ENCODE measurements at places on chromosomes 3 and 15. TPM values are rescaled to one million over a fixed set of nuclear protein-coding genes. Genes with fewer than 3 reads are reported as not detected.

GRCh38 chr3:14594234-14594633 lies 54.1 kb upstream of the GRIP2 start:
- no peak for DNase-seq

DNA sequence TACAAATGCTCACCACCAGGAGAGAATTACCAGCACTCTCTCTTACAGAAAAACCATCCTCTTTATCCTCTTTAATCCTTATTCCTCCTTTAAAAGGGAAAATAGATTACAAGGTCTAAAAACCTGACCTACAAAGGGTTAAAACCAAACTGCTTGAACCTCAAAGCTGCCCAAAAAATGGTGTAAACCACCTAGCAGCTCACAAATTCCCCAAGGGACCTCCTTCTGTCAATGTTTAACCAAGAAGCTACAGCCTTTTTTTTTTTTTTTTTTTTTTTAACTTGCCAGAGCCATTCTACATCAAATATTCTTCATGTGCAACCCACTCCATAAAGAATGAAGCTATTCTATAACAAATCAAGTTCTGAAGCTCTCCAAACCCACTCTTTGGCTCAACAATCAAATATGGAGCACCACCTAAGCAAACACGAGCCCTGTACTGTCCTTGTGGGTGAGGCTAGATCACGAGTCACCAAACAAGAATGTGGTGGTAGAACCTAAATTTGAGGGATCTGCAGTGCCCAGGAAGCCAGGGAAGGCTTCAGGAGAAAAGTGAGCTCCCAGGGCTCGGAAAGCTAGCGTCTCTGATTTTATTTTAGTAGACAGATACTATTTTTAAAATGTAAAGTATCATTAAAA lies 20.1 kb downstream of the OSBPL10 start:
- DNase-seq, result peak; percentile 29

DNA sequence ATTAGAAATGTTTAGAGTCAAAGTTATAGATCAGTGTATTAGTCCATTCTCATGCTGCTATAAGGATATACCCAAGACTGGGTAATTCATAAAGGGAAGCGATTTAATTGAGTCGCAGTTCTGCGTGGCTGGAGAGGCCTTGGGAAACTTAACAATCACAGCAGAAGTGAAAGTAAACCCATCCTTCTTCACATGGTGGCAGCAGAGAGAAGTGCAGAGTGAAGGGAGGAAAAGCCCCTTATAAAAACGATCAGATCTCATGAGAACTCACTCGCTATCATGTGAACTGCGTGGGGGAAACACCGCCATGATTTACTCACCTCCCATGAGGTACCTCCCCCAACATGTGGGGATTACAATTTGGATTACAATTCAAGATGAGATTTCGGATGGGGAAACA lies 871.5 kb downstream of the DIPK2A start:
- peak; percentile 83 for DNase-seq

- no peak for DNase-seq
Measured at GRCh38 chr3:122088531-122088930, 33.4 kb downstream of the CD86 start.

The DPPA2 gene
- not detected for total RNA-seq

GRCh38 chr15:71066983-71067382 lies 48.3 kb upstream of the THSD4 start:
- no peak for DNase-seq

- no peak for DNase-seq
Measured at GRCh38 chr15:43958861-43959330, 132.1 kb downstream of the WDR76 start.

The AGBL1 gene
- not detected for total RNA-seq

- no peak for DNase-seq
Measured at GRCh38 chr15:83858820-83859505, 205.0 kb downstream of the ADAMTSL3 start.

The PDHB gene
- total RNA-seq, result 172 TPM

- DNase-seq, result no peak
Measured at GRCh38 chr3:152460936-152461335, 192.2 kb downstream of the MBNL1 start.

- no peak for DNase-seq
Measured at GRCh38 chr3:13750215-13750614, 129.7 kb downstream of the WNT7A start.

GRCh38 chr3:134803051-134803505 lies 8.0 kb downstream of the EPHB1 start:
- no peak for DNase-seq

DNA sequence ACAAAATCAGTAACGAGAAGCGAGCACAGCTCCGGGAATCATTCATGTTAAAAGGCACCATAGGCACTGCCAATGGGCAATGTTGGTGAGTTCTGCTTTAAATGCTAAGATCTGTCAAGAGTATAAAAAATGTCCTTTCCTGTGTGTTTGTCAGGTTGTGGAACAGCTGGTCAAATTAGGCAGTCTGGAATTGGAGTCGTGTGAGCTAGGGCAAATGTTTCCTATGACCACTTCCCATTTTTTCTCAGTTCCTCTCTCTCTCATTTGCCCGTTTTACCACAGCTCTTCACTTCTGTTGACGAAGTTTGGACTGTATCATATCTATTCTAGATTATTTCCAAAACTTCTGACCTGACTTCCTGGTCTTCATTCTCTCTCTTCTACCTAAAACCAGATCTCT lies 60.8 kb upstream of the GOLIM4 start:
- DNase-seq, result no peak

The CHL1 gene
- total RNA-seq, result 14.3 TPM

The STRIT1 gene
- not detected for total RNA-seq

The DNAH12 gene
- not detected for total RNA-seq

DNA sequence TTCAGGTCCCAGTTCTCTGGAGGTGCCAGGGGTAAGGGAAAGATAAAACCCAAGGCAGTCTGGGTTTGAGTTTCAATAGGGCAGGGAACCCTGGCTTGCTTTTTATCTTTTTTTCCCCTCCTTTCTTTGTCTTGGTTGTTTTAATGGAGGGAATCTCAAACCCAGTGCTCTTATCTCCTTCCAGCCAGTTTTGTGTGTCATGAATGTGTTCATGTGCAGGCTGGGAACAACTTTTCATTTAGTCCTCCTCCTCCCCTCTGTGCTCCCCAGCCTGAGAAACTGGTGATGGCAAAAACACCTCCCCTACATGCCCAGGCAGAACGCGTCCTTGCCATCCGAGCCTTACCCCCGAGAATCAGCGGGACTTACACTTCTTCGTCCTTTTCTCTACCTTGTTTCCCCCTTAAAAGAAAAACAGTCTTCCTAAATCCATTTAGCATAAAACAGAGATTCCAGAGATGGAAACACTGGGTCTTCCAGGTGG lies 10.9 kb downstream of the SEMA3G start:
- no peak for DNase-seq

DNA sequence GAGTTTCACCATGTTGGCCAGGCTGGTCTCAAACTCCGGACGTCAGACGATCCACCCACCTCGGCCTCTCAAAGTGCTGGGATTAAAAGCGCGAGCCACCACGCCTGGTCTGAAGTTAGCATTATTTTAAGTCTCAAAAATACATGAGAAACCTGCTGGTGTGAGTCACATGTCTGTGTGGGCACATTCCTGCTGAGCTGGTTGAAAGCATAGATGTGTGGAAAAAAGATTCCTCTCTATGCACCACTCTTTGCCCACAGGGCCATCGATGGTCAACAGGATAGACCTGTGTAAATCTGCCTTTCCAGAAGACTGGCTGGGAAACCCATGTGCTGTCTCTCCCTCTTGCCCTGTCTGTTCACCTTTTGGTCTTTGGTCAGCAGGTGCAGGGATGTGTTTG lies 63.5 kb downstream of the CHRD start:
- DNase-seq, result peak; percentile 3

Measured in H4 (cell line).